Fibroblast of skin of left biceps (primary cell): ENCODE measurements at places on chromosomes 2 and 18.

DNA sequence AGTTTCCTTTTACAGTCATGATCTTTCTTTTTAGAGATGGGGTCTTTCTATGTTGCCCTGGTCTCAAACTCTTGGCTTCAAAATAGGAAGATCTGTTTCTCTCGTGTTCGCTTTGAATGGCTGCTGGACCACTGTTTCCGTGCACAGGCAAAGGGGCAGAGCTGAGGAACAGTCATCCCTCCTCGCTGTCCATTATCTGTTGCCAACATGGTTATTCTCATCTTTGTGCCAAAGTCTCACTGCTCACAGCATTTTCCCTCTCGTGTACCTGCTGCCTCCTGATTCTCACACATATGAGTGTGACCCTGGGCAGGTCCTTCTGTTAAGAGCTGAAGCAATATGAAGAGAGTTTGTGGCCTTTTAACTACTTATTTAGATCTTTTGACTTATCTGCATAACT lies 28.0 kb upstream of the CCNYL1 start:
- no peak for DNase-seq

DNA sequence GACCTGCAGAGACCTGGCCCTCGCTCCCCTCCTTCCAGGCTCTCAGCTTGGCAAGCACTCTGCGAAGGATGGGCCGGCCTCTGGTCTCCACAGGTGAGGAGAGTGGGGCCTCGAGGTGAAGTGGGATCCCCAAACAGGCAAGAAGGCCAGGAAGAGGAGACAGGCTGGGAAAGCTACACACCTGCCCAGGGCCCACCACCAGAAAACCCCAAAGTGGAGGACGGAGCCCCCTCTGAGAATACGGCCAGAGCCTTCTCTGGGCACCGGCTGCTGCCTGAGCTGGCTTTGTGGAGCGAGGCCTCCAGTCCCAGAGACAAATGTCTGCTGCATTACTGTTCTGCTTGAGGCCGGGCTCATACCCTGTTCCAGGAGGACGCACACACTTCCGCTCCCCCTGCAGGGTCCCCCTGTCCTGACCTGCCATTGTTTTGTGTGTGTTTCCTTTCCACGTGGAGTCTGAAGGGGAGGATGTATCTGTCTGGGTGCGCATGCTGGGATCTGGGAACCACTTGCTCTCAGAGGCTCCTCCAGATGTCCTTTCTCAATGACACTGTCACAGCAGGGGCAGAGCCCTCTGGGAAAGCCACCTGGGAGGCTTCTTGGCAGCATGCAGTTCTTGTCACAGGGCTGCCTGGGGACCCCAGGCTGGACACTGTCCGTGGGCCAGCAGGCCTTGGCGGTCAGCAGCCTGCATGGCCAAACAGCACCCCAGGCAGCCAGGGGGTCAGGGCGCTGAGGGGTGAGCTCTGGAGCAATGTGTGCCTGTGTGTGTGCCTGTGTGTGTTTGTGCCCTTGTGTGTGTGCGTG lies 20.8 kb downstream of the KCNF1 start:
- DNase-seq = no peak

GRCh38 chr2:189763908-189764661 lies 1.5 kb upstream of the OSGEPL1 start:
- DNase-seq = no peak

DNA sequence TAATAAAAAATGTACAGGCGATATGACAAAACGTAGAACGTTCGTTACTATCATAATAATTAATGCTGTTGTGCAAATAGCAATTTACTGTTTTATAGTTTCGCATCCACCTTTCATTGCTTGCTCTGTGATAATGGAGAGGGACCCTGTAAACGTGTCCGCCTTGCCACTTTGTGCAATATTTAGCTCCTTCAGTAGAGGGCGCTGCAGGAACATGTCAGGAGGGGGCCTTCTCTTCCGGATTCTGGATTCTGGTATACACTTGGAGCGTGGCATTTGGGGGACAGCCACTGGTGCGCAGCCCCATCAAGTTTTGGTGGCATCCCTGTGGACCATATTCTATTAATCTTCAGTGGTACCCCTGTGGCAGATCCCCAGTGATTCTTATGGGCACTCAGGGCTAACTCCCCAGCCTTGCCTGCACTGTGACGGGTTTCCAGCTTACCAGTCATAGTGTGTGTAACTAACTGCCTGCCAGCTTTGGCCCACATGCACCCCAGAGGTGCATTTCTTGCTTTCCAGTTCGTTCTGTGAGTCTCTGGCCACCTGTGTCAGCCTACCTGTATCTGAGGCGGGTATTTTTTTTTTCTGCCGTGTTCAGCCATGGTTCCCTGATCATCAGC lies 140.3 kb downstream of the CYRIA start:
- DNase-seq = no peak

DNA sequence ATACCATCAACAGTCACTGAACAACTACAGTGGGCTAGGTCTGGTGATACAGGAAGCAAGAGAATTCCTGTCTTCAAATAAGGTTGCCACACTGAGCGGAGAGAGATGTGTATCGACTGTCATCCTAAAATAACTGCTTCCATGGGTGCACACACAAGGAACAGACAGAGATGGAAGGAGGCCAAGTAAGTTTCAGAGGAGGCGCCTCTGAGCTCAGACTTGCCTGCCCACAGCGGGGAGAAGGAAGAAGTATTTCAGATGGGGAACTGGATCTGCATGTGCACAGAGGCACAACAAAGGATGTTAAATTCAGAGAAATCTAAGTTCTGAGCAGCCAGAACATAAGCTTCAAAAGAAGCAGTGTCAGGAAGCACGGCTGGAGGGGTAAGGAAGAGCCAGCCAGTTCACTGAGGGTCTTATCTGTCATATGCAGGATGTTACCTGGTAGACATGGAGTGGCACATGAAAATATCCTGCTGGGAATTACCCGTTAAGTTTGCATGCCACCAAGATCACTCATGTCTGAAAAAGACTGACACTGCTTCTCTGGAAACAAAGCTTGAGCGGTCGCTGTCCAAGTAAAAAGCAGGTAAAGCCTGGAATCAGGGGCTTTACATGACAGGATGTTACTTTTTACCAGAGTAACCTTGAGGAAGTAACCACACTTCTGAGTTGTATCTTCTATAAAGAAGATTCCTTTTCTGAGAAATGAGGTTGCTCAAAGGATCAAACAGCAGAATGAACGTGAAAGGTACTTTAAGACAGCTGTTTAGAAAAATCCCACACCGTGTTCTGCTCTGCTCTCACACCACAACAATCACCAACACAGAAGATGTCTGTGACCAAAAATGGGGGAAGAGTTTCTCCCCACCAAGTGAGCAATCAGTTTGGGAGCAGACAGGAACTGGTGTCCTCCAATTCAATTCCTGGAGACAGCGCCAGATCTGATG lies 260.2 kb downstream of the NBAS start:
- no peak for DNase-seq

DNA sequence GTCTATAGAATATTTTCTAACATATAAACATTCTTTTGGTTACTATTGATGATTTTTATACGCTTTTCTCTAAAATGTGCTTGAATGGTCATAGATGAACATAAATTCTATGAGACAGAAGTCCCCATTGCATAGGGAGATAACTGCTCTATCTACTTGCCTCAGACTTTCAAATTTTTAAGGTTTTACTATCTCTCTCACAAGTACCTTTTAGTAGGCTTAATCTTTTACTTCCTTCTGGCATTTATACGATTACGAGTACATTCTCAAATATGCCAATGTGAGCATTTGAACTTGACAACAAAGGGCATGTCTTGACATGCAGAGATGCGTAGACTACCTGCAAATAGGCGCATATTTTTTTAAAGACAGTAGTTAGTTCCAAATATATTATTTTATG lies 935.9 kb upstream of the LRATD1 start:
- no peak for DNase-seq

GRCh38 chr2:6793371-6793770 lies 72.3 kb downstream of the CMPK2 start:
- no peak for DNase-seq

- DNase-seq = peak; percentile 45
Measured at GRCh38 chr2:188524519-188525113, 232.9 kb downstream of the GULP1 start.

DNA sequence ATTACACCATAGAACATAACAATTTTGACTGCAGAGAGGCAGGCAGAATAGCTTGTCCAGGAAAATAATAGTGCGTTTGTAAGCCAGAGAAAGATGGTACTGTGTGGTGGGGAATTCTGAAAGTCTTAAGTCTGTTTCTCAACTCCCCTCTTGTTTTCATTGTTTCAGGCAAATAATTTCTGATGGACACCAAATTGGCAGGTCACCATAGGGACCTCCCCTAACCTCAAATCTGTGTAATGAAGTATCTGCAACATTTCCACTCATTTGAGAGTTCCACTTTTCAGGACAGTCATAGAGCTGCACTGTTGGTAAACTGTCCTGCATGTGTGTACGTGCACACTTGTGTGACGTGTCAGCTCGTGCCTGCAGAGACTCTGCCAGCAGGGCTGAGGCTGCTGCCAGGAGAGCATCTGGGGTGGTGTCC lies 195.6 kb downstream of the AGAP1 start:
- DNase-seq = no peak

DNA sequence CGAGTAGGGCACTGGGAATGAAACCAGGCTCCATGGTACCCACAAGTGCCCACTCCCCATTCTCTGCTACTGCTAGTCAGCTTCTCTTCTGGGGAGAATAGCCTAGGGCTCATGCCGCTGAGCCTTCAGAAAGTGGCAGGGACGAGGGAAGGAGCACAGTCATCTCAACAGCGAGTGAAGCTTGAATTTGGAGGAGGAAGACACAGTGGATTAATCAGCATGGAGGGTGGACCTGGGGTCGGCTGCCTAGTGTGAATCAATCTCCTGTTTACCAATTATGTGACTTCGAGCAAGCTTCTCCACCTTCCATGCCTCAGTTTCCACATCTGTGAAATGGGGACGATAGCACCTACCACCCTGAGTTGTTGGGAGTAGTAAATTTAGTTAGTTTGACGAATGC lies 157.0 kb downstream of the SEPTIN10 start:
- no peak for DNase-seq

DNA sequence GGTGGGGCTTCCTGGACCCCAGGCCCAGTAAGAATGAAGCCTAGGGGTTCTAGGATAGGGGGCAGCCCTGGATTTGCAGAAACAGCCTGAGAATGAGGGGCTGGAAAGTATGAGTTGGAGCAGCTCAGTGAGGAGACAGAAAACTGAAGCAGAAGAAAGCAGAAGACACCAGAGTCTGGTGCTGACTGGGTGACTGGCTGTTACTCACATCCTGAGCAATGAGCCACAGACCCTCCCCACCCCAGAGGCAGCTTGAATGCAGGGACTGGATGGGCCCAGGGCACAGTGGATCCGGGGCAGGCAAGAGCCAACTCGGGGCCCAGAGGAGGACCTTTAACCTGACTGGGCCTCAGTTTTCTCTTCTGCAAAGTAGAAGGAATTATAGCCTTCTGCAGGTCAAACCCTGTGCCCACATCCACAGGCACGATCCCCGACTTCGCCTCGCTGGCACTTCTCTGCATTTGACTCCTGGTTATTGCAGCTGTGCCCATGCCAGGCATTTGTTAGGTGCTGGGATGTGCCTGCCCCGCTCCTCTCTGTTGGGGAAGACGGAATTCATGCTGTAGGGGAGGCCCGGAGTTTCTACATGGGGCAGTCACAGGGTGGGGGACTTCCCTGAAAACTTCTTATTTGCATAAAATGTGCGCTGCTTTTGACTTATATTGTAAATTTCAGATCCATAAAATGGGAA lies 8.5 kb downstream of the STEAP3 start:
- DNase-seq = no peak

- DNase-seq = no peak
Measured at GRCh38 chr18:63284827-63285733, 34.5 kb downstream of the BCL2 start.
